ENCODE measurements at places on chromosomes 2 and 18.
A peak's percentile ranks its signal among the peaks of the same experiment; 100 is the strongest.

GRCh38 chr2:121917143-121917542, 161.7 kb downstream of the TSN start:
- no peak for DNase-seq

DNA sequence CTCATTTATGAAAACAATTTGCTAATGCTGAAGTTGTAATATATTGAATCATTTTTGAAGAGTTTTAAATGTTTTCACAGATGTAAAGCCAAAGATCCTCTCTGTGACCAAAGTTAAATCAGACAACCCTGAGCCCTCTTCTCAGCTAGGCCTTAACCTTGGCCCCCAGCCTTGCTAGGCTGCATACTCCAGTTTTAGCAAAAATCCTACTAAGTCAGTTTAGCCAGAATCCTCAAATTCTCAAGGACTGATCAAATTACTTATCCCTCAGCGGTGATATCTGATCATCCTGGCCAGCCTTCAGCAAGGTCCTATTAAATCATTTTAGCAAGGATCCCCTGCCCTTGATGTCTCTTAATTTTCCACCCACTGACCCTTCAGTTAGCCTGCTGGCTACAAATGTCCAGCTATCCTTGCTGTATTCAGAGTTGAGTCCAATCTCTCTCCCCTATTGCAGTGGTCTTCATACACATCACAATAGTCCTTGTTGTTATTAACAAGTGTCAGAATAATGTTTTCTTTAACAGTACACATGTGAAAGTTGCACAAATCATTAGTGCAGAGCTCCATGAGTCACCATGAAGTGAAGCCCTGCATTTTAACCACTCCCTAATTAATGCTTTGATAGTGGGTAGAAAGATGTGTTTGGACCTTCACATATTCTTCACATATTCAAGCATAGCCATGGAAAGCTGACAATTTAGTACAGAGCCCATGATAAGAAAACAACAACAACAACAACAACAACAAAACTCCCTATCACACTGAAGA, 206.4 kb downstream of the NBAS start:
- DNase-seq = no peak

- DNase-seq = no peak
These were observed 239.5 kb downstream of the L3MBTL4 start for GRCh38 chr18:6174983-6175745.

DNA sequence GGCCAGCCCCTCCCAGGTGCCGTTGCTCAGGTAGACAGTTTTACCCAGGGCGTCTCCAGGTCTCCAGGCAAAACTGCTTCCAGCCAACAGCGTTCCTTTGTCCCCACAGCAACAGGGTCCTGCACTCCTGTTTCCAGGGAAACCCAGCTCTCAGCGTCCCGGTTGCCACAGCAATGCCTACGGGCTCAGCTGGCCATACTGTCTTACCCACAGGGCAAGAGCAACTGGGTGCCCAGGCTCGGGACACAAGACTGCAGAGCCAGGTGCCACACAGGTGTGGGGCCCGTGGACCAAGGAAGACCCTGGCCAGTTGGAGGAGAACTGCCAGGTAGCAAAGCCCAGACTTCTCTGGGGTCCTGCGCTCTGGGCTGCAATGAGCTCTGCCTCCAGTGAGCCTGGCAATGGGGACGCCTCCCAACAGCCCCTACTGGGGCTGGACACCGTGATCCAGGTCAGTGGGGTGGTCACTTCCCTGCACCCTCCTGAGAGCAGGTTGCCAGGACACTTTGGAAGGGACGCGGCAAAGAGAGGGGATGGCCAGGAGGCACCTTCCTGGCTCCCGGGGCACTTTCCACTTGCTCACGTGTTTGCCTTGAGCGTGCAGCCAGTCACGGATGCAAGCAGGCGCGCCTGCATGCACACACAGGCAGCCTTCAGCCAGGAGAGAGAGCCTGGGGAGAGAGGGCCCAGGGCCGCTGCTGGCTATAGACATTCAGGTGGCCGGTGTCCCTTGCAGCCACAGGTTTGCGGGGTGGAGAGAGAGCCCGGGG, at the start of gene CROCC2:
TSS of gene CROCC2 (plus strand) at position 196 of the 770 bp plus-strand sequence. CDS start at position 374, 178 bp downstream.
- DNase-seq = no peak

DNA sequence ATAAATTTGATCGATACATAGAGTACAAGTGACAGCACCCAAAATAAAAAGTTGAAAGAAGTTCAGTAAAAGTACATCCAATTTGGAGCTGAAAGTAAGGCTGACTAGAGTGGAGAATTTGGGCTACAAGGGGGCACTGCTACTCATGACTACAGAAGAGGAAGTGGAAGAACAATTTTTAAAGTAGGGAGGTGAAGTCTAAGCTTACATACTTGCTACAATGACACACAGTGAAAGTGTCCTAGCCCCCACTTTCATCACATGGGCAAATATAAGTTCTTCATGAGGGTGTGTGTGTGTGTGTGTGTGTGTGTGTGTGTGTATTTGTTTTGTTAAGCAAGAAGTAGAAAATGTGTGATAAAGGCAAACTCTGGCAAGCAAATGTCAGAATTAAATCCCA, 45.7 kb downstream of the MAP3K2 start:
- no peak for DNase-seq

DNA sequence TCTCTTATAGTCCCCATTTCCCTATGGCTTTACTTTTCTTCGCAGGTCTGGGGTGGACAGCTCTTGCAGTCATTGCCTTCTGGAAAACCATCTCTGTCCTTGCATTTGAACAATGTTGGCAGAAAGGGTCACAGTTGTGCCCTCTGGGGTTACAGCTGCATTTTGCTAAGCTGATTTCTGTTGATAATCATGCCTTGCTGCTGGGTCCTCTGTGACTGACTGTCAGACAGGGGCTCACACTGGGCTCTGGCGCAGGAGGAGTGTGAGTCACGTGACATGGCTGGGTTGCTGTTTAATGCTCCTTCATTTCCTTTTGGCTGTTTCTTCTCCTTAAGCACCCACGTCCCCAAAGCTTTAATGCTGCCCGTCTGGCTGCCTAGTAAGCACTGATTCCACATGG, 196.6 kb upstream of the LHCGR start:
- DNase-seq = no peak

DNA sequence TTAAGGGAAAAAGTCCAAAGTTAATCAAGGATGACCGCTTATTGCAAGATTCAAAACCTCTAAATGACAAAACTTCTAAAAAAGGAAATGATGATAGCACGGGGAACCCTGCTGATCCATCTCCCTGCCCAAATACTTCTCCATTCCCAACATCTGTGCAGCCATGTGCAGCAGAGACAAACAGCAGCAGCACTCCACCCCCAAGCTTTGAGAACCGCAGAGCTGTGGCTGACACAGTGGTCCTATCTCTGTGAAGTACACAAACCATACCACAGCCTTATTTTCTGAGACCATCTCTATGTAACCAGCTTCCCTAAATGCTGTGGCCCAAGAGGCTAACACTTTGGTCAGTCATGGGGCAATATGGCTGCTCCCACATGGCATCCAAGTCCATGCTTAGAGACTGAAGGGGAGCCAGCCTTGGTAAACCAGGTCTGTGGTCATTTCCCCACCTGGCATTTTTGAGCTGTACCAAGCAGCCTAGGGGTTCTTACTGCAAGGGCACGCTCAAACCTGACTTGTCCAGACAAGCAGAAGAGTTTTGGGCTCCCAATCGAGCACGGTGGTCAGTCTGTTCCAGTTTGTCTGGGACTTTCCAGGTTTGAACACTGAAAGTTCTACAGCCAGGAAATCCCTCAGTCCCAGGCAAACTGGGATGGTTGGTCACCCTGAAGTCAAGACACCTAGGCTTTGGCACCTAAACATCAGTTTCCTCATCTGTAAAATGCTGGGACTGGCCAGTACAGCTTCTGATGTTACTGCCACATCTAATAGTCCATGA, 17.1 kb upstream of the NFE2L2 start:
- no peak for DNase-seq

DNA sequence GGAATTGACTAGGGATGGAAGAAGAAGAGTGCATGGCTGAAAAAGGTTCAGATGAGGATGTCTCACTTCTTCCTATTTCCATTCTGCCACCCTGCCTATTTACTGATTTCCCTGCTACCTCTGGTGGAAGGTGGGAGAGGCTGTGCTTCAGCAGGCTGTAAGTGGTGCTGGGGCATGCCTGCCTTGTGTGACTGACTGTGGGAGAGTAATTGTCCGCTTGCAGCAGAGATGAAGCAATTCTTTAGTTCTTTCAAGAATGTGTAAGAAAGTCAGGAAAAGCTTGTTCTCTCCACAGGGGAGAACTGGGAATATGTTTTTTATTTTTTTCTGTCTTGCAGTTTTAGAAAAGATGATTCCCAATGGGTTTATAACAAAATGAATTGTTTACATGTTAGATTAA, 72.5 kb upstream of the NYAP2 start:
- no peak for DNase-seq

DNA sequence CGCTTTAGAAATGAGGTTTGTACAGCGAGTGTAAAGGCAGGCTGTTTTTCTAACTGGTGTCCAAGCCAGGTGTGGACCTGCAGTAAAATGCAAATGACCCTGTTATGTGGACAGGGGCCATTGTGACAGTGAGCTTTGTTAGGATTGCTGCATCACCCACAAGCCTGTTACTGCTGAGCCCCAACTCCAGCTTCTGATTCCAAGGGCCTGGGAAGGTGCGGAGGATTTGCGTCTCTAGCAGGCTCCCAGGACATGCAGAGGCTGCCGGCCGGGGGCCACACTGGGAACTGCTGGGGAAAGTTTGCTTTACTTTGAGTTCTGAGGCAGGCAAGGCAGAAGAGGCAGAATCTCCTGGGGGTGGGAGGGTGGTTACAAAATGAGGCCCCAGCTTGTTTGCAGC, 164.1 kb downstream of the GLI2 start:
- no peak for DNase-seq

DNA sequence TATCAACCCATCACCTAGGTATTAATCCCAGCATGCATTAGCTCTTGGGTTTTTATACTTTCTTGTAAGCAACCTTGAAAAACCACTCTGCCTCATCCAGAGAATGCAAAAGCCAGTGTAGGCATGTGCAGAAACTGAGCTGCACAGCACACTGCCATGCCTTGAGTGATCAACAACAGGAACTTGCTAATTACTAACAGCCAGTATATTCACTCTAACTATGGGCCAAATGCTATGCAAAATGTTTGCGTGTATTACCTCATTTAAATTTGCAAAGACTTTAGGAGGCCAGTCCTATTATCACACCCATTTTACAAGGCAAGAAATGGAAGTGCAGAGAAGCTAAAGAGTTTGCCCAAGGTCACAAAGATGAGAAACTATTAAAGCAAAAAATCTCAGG, 169.8 kb downstream of the PID1 start:
- DNase-seq = no peak

- no peak for DNase-seq
These were observed 183.8 kb downstream of the TFCP2L1 start for GRCh38 chr2:121101093-121101715.

DNA sequence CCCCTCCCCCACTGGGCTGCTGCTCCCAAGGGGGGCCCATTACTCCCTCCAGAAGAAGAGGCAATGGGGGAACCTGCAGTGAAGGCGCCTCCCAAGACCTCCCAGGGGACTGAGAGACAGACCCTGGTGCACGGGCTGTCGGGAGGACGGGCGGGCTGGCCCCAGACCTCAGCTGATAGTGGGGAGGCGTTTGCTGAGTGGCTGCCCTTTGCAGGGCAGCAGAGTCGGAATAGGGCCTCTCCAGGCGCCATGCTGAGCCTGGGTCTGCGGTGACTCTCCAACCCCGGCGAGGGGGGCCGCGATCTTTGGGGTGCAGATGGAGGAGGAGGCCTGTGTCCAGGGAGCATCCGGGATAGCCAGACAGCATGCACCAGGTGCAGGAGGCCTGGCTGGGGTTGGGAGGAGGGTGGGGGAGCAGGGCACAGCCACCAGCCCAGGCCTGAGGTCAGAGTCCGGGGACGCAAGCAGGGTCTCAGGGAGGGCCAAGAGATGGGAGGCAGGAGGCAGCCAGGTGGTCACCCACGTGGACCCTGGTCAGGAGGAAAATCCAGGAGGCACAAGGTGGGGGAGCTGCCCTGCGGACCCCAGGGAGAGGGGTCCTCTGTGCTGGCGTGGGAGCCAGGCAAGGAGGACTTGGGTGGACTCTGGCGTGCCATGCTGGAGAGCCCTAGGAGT, 11.0 kb downstream of the CROCC2 start:
- DNase-seq = no peak

DNA sequence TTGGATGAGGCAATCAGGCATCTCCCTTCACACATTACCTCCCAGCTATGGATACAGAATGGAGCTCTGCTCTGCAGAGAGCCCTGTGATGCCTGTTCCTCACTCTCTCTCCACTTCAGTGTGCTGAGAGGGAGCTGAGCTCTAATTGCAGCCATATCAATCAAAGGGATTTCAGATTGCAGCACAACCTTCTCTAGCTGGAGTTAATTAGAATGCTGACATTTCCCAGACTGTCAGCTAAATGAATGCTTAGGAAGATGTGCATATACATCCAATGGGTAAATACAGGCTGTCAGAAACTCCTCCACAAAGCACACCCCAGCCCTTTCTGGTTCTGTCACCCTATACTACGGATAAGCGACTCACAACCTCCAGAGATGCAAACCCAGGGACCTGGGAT, 402.6 kb downstream of the EIPR1 start:
- no peak for DNase-seq

DNA sequence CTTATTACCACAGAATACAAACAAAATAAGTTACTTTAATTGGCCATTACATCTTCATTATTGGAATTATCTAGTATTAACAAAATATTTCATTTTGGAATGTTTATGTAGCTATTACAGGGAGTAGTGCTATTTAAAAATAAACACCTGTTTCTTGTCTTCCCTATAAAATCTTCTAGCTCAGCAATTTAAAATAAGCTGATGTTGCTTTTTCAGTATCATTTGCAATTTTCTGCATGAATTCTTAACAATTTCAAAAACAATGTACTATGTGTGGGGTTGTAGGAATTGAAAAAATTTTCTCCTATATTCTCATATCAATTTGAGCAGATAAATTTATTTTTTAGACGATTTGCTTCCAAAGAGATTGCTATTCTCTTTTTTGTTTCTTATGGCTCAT, 1251.3 kb upstream of the CRIM1 start:
- DNase-seq = no peak

DNA sequence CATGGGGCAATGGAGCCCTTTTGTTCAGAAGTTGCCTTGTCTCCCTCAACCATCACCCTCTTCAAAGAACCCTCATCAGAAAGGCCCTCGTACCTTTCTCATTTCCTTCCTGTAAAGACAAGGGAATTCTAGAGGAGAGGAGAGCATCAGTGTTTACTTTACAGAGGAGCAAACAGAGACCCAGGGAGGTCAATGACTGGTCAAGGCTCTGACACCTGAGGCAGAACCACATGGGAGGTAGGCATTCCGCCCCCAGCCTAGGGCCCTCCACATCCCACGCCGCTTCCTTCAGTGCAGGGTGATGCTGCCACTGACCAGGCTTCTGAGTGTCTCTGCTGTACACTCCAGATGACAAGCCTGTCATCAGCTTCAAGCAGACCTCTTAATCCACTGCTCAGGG, 104.7 kb downstream of the NRP2 start:
- DNase-seq = peak; percentile 63

DNA sequence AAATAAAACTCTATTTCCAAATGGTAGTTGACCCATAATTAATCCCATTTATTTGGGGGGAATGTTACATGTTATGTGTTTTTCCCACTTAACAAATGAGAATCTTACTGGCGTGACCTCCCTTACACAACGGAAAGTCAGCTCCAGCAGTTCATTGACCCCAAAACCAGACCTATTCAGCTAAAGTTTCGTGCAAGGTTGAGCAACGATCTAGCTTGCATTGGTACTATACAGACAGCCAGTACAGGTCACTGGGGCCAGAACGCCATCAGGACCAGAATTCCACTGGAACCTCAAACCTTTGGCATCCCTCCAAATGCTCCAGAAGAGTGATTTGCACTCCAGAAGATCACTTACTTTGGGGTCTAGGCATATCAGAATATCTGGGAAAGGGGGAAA, 6.8 kb upstream of the CTAGE1 start:
- DNase-seq = no peak
